ENCODE measurements at places on chromosomes 7 and 10. TPM values are rescaled to one million over a fixed set of nuclear protein-coding genes. Genes with fewer than 3 reads are reported as not detected.

The ELN gene
- not detected for total RNA-seq

The ICA1 gene
- 3.6 TPM for total RNA-seq

The UCMA gene
- not detected for total RNA-seq

The TRPV5 gene
- not detected for total RNA-seq

All from naive thymus-derived CD4-positive, alpha-beta T cell (primary cell).